ENCODE measurements at places on chromosomes 5 and 9.
A peak's percentile ranks its signal among the peaks of the same experiment; 100 is the strongest.

GRCh38 chr5:83589786-83590185, 118.2 kb downstream of the VCAN start:
- no peak for DNase-seq

- no peak for DNase-seq
Measured at GRCh38 chr5:88663793-88664216, 219.2 kb downstream of the MEF2C start.

DNA sequence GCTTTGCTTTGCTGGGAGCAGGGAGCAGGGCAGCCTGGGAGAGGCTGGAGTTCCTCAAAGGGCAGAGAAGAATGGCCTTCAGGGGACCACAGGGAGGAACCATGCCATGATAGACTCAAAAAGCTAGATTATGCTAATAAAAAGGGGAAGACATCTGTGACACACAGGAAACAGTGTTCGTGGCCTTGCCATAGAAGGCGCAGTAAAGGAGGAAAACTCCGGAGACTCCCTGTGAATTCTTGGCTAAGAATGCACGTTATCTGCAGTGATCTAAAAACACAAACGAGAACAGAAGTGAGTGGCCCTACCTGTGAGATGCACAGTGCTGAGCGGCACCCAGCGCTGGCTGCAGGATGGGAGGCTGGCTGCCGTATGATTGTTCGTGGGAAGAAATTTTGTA, 15.9 kb upstream of the LTC4S start:
- no peak for DNase-seq

DNA sequence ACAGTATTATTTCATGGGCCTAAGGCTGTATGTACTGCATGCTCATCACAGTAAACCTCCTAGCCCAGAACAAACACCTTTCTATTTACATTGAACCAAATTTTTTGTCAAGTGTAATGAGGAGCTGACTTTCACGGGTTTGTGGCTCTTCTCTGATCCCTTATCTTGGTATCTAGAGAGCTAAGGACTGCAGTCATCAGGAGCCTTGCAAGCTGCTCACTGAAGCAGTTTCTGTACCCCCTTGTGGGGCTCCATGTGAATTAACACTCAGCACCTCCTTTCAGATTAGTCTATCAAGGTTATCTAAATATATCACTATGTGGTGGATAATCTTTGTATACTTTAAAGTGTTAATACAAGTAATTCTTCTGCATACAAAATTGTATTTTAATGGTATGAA, 108.2 kb downstream of the AUH start:
- no peak for DNase-seq

- DNase-seq, result no peak
Measured at GRCh38 chr5:141651728-141652105, 499 bp upstream of the FCHSD1 start.

GRCh38 chr5:133393776-133394476, 218.4 kb downstream of the FSTL4 start:
- DNase-seq, result peak; percentile 42

DNA sequence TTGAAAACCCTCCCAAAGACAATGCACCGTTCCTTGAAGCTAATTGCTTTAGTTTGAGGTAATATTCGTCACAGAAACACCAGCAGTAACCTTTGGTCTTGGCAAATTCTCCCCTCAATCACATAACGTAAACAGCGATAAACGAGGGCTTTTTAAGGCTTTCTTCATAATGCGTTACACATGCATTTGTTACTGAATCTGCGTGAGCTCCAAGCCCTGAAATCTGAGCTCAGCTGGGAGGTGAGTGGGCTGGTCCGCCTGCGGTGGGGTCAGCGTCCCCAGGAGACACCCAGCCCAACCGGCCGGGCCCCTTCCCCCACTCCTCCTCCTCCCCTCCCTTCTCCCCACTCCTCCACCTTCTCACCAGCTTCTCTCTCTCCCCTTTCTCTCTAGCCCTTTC, 91.1 kb downstream of the BARX1 start:
- DNase-seq, result no peak

DNA sequence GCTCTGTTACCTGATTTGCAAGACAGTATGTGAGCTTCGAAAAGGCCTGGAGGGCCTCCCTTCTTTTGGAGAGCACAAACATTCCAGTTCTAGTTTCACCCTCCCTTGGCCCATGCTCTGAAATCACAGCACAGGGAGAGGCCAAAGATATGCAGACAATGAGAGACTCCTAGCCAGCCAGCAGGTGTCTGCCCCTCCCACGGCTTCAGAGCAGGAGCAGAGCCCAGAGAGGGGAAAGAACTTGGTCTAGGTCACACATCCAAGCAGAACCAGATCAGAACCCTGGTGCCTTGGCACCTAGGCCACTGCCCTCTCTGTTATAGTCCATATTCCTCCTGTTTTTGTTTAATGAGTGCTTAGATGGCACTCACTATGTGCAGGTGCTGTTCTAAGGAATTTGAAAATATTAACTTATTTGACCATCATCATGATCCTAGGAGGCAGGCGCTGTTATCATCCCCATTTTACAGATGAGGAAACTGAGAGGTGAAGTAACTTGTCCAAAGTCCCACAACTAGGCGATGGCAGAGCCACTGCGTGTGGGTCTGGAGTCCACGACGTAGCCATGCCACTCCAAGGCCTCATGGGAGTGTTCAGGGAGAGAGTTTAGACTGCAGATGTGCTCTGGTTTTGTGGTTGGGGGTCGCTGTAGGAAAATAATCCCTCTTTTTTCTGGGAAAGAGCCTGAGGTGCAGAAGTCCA, 27.2 kb downstream of the TMOD1 start:
- DNase-seq, result no peak

- no peak for DNase-seq
Measured at GRCh38 chr5:8628521-8628920, 759.6 kb downstream of the MTRR start.

GRCh38 chr9:37617832-37618231, 25.4 kb upstream of the TOMM5 start:
- no peak for DNase-seq

DNA sequence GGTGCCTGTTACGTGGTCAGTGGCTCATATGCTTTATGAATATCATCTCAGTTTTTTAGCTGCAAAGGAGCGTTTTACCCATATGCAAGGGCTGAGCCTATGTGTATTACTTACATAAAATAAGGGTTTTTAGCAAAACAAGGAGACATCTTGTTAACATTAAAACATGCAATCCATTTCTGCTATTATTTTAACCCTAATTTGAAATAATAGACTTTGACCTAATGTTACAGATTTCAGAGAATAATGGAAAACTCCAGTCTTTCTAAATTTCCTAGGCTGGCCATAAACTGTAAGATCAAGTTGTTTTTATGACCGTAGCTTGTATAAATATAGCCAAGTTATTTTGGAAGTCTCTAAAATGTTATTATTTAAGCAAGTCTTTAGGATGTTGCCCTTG, 121.1 kb upstream of the SEMA6A start:
- no peak for DNase-seq

Data from activated CD8-positive, alpha-beta memory T cell treated with anti-CD3 and anti-CD28 coated beads, Interleukin-2, amount 50 U/mL, for 48 hours (primary cell).